ENCODE measurements at places on chromosomes 12 and 14.
A peak's percentile ranks its signal among the peaks of the same experiment; 100 is the strongest.

- DNase-seq: peak; percentile 79
These were observed 131.6 kb downstream of the KSR2 start for GRCh38 chr12:117836999-117837736.

DNA sequence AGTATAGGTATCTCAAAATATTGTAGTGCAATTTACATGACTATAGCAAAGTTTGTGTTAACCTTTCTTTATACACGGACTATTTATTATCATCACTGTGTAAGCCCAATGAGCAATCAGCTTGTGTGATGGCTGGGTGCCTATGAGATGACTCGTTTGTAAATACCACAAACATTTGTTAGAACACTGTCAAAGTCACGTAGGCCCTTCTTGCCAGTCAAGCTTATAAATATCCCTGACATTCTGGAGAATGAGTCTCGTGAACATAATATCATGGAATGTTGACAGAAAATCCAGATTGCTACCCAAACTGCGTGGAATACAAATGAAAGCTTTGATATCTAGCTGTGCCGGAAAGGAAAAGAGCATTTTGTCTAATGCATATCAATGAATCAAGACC lies 648.3 kb upstream of the MDGA2 start:
- DNase-seq: no peak

DNA sequence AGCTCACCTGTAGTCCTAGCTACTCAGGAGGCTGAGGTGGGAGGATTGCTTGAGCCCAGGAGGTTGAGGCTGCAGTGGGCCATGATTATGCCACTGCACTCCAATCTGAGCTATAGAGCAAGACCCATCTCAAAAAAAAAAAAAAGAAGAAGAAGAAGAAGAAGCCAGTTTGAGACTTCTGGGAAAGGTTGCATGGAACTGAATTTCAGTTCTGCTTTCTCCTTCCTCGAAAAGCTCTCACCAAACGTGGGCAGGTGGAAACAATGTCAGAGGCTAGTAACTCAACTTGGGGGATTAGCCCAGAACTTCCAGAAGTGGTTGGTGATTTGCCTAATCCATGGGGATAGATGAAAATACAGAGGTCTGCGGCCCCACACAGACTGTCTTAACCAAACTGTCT lies 18.7 kb downstream of the FLVCR2 start:
- DNase-seq: no peak

DNA sequence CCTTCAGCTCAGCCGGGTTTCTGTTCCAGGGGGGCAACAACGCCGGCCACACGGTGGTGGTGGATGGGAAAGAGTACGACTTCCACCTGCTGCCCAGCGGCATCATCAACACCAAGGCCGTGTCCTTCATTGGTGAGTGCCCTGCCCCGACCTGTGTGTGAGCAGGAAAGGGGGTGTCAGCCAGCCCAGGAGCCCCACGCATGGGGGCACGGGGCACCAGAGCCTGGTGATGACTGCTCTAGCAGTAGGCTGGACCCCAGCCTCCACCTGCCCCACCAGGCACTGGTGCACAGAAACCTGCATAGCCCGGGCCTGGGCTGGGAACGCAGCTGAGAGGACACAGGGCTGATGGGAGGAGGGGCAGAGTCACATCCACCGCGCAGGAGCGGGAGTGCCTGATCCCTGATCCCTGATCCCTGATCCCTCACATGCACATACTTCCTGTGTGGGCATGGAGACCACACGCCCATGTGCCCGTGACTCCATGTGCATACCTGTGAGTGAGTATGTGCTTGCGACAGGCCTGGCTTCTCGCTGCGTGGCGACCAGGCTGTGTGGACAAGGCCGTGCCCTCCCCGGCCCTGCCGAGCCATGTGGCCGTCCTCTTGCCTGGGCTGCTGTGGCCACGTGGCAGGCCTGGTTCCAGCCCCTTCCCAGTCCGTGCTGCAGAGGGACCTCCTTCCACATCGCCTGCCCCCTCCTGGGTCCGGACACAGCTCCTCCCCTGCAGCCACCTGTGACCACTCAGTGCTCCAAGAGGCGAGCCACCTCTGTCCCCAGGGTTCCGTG lies 11.2 kb downstream of the ADSS1 start:
- no peak for DNase-seq

GRCh38 chr12:91667694-91668093 lies 478.0 kb downstream of the BTG1 start:
- DNase-seq: no peak

DNA sequence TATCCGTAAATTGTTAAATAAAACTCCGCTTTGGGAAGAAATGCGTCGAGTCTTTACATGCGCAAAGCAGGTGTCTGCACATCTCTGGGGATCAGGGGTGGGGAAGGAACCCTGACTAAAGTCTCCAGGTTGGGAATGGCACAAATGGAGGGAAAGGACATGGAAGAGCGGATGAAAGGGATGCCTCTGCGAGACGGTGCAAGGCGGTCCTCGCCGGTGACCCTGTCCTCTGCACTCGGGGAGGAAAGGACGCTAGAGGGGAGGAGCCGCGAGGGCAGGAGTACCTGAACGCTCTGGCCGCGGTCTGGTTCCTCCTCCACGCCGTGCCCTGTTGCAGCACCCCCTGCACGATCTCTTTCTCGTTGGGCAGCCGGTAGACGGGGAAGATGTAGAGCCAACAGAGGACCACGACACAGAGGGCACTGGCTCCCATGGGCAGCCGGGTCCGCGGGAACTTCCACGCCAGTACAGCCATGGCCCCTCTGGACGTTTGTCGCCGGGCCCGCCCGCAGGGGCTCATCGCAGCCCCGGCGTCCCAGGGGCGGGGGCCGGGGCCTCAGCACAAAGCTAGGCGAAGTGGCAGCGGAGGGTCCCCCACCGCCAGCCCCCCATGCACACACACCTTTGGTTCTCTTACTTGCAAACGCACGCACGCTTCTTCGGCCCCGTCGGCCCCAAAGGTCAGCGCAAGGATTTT lies 646 bp downstream of the ST8SIA1 start:
- DNase-seq: no peak

GRCh38 chr12:57744194-57744776 lies 554 bp upstream of the TSPAN31 start:
- no peak for DNase-seq

GRCh38 chr12:13209436-13210235 lies 13.1 kb downstream of the EMP1 start:
- DNase-seq: no peak

DNA sequence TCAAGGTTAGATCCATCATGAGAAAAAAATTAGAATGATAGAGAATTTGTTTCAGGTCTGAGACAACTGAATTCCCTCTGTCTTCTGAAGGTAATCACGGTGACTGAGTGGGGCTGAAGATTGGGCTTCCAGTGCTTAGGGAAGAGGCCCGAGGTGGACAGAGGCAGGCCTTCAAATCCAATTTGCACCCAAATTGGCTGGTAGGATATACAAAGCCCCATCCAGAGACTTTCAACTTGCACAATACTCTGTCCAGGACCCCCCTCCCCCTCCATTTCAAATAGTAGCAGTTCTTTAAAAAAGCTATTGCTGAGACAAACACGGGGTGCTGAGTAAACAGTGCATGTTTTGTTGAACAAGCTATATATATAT lies 3.6 kb upstream of the FOXG1 start:
- peak; percentile 13 for DNase-seq

DNA sequence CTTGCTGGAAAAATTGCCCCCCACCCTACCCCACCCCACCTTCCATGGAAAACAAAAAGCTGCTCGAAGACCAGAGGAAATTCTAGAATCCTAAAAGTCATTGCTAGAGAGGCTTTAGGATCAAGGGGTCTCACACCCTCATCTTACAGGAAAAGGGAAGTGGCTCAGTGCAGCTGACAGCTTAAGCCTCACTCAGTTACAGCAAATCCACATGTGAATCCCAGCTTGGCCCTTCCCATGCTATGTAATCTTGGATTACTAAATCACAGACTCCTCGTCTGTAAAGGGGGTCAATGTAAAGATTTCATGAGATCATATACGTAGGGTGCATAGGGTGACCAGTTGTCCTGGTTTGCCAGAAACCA lies 25.9 kb downstream of the CMKLR1 start:
- no peak for DNase-seq

DNA sequence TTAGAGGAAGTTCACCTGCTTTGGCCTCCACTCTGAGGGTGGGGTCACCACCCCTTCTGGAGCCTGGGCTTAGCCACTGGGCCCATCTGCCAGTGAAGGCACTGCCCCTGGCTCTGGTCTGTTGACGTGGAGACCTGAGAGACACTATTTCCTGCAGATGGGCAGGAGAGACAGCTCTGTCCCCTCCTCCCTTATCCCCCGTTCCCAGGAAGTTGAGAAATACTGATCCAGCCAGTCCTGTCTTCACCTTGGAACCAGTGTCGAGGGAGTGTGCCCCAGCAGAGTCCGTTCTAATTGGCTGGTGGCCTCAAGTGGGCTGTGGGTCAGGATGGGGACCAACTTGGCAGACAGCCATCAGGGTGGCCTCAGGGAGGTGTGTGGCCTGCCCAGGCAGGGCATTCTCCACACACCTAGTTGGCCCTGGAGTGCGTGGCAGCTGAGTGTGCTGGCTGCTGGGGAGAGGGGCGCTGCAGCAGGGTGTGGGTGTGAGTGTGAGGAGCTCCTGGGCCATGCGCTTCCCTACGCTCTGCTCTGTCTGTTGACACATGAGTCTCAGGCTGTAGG lies 25.4 kb downstream of the CLSTN3 start:
- peak; percentile 47 for DNase-seq

DNA sequence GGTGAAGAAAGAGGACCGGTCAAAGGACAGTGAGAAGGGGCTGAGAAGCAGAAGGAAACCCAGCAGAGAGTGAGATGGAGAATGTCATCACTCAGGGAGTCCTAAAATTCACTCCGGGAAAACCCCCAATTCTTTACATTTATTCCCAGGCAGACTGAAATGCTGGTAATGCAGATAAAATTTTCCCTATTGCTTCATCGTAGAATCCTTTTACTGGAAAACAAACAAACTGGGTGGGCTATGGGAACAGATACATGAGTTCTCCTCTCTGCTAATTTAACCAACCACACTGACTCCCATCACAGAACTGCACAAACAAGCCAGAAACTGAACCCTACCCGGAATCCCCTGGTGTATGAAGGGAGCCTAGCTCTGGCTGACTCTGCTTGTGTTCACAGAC lies 20.9 kb downstream of the HEBP1 start:
- no peak for DNase-seq
